ENCODE measurements at places on chromosomes 6 and 20. TPM values are rescaled to one million over a fixed set of nuclear protein-coding genes. Genes with fewer than 3 reads are reported as not detected.

GRCh38 chr6:98942263-98942803, 5.4 kb downstream of the FBXL4 start:
- H3K27me3 ChIP-seq: no peaks in the 10 kb centered on the region
- H3K4me3 ChIP-seq: no peak overlapping the region

The UNC5CL gene
- 1.7 TPM for total RNA-seq

GRCh38 chr20:53284256-53284655, 309.4 kb downstream of the ZNF217 start:
- peaks cover 4% of the 10 kb centered on the region for H3K27me3 ChIP-seq
- no peak overlapping the region for H3K27ac ChIP-seq
- no peaks in the 10 kb centered on the region for H3K36me3 ChIP-seq
- no peak for DNase-seq

The TFB1M gene
- total RNA-seq: 54.9 TPM

DNA sequence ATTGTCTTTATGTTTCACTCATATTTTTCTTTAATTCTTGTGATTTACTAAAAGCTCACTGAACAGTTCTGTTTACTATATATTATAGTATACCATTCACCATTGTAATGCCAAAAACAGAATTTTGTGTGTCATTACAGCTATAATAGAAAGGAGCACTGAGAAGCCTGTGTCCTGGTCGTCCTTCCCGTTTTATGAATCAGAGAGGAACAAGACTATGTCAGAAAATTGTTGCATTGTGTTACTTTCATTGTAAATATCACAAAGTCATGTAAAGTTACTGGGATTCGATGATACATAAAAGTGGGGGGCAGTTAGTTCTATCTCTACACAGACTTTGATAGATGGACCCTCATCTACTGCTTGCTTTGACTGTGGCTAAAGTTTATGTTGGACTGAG, 145.1 kb downstream of the QKI start:
- no peak for DNase-seq
- no peaks in the 10 kb centered on the region for H3K27me3 ChIP-seq
- H3K27ac ChIP-seq: no peak overlapping the region
- H3K36me3 ChIP-seq: peaks cover 22% of the 10 kb centered on the region
